HL-60 (cell line): ENCODE measurements at places on chromosomes 3 and 15.

- no peak for DNase-seq
Measured at GRCh38 chr15:66641485-66642315, 60.3 kb upstream of the SMAD6 start.

GRCh38 chr15:77622934-77623754 lies 9.6 kb downstream of the LINGO1 start:
- DNase-seq, result no peak

GRCh38 chr3:111252779-111253178 lies 181.2 kb downstream of the NECTIN3 start:
- DNase-seq, result no peak

DNA sequence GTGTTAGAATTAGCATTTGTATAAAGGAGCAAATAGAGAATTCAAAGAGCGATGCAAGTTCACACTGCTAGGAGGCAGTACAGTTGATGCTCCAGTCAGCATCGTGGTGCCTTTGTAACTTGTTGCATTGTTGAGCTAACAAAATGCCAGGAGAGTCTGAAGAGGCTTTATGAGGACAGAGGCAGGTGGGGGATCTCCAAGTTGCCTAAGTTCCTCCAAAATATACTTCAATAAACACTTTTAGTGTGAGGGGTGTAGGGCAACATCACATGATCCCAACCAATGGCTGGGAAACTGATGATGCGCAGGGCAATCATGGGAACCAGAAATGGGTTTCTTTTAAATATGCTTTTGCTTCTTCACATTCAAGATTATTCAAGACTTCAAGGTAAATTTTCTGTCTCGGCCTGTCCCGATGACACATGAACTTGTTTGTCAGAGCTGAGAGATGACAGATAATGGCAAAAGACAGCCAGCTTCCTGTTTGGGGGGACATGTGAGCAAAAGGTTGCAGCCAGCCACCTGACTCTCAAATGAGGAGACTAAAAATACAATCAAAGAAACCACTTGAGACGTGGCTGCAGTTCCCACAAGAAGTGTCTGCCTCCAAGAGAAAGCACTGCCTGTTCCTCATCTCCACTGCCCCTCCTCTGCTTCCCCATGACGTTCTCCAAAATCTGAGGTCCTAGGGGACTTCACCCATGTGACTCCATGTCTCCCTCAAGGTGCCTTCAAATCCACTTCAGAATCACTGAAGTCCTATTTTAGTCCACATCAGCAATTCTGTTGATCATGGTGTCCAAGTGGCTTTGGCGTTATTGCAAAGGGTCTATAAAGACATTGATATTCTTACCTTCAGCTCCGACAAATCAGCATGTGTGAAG lies 39.3 kb downstream of the KLHL6 start:
- DNase-seq, result no peak

DNA sequence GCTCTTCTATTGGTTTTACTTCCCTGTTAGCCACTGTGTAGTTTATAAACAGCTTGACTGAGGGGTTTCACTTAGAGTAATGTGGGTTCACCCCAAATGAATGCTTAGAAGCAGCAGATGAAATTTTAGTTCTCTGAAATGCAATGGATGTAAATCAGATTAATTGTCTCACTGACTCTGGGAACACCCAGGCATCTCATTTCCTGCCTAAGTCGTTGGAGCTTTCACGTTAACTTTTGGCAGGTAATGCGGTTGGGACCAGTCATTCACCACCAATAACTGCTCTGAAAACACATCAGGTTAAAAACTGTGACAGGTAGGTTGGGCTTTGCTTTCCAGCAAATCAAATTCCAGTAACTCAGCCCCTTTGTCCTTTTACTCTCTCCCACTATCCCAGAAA lies 775.4 kb downstream of the NTRK3 start:
- no peak for DNase-seq

DNA sequence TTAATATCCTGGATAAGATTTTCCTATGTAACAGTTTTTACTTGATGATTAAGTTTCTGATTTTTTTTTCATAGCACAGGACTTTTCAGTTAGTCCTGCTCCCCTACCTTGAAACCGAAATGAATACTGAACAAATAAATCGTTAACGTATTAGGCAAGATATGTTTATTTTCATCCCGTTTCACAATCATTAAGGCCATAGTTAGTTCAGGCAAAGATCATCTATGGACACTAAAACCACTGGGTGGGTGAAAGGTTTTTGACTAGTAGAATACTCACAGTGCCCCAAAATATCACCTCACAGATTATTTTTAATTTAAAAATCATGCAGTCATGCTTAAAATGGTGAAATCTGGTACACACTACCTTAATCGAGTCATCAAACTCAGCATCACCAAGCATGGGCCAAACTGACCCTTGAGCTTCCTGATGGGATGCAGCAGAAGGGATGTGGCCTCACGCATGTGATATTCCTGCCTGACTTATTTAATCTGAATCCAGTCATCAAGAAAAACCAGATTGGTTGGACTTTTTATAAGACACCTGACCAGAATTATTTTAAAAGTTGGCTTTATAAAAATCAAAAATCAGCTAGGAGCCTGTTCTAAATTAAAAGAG lies 365.0 kb downstream of the LPP start:
- DNase-seq, result no peak

DNA sequence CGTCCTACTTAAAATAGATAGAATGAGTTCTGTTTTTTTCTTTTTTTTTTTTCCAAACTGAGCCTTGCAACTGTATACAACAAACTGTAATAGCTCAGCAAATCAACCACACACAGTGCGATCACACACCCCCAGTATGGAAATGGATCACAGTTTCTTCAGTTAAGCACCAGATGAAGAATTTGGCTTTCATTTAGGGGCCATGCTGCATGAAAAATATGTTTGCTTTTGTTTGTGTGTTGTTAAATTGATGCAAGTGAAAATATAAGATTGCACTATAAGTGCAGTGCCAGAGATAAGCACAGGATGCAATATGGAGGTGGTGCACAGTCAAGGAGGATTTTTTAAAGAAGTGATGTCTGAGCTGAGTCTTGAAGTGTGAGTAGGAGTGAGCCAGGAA lies 17.8 kb downstream of the CCDC54 start:
- DNase-seq, result no peak

DNA sequence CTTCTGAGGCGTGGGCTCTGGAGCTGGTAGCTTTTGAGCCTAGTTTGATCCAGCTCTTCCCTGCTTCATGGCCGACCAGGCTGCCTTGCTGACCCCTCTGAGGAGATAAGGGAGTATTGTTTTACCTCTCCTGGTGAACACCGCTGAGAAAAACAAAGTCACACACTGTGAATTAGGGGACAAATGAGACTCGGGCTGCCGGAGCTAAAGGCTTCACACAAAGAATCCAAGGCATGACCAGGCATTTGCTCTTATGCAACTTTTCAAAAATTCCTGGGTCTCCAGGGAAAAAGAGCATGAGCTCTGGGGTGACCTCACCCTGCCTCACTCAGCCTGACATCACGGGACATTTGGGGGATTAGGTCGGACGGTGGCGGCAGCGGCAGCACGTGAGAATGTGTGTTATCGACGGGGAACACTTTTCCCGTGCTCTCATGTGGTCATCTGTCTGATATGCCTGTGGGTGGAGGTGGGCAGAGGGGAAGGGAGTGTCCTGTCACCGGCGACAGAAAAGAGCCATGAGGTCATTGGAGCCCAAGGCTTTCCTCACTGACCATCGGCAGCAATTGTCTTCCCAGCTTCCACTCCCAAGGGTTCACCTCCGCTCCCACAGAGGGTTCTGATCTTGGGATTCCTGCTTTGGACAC lies 61.0 kb downstream of the TMEM44 start:
- no peak for DNase-seq

- DNase-seq, result no peak
Measured at GRCh38 chr15:51935466-51936104, 36.0 kb downstream of the LEO1 start.

GRCh38 chr3:172099495-172099808 lies 60.1 kb downstream of the FNDC3B start:
- DNase-seq, result no peak

DNA sequence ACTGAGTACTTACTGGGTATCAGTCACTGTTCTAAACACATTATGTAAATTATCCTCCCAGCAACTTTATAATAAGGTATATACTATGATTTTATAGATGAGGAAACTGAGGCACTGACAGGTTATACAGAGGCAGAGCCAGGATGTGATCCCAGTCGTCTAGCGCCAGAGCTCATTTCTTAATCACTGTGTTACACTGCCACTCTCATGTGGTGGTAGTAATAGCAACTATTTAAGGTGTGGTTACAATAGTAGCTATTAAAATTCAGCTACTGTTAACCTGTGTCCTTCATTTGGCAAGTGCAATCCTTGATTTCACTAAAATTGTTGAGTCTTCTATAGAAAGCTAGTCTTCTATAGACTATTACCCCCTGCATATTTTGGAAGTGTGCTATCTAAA lies 43.1 kb upstream of the TRPC1 start:
- DNase-seq, result no peak

DNA sequence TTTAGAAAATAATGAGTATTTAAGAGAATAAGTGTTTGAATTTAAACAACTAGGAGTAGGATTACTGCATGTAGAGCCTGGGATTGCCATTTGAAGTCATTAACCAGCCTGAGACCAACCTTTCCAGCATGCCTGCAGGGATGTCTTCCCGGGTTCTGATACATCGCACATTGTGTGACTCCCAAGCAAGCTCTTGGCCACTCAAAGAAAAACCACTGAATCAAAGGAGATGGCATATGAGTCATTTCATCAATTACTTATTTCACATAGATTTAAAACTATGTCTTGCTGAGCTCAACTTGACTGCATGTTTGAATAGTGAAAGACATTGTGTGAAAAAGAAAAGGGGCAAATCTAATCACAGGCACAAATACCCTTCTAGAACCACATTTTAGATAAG lies 15.0 kb upstream of the THBS1 start:
- no peak for DNase-seq

GRCh38 chr3:45944830-45945620 lies 1.8 kb downstream of the CXCR6 start:
- DNase-seq, result no peak

DNA sequence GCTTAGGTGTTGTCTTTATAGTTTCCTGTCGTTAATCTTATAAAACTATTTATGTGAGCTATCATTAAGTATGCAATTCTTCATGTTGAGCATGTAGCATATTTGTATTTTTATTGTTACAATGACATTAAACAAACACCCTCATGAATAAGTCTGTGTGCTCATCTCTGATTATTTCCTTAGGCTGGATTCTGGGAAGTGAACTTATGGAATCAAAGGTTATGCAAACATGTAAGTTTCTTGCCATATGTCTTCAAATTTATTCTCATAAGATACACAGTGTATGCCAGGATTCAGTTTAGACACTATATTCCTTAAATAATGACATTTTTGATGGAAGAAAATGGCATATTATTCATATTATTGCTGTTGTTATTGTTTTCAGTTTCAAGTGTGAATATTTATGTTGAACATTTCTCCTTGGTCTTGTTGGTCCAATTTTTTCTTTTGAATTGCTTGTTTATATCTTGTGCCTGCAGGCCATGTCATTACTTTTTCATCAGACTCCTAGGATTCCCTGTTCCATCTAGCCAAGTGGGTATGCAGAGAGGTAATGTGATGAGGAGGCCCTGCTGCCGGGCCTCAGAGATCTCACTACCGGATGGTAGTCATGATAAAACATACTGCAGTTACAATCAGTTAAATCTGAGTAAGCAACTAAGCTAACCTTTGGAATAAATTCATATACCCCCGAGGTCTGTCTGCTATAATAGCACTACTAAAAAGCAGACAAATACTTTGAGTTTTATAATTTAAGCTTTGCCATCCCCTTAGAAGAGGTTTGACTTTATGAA lies 684.3 kb upstream of the SGO1 start:
- no peak for DNase-seq

GRCh38 chr15:58355973-58356372 lies 75.8 kb upstream of the LIPC start:
- DNase-seq, result no peak

DNA sequence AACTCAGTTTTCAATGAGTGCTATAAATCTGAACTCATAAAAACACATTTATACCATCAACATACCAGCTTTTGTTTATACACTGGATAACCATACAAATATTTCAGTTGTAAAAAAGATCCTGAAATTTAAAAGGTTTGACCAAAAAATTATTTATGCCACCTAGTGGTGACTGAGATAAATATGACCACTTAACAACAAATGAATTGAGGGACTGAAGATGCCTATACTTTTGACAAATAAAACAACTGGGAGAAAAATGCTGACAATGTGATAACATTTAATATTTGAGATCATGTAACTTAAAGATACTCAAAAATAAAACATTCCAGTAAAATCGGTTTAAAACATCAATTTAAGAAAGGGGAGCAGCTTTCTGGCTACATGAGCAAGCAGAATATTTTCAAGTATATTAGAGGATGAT lies 30.4 kb downstream of the ATG3 start:
- no peak for DNase-seq

- no peak for DNase-seq
Measured at GRCh38 chr15:96332637-96333121, 2.2 kb downstream of the NR2F2 start.

- no peak for DNase-seq
Measured at GRCh38 chr15:90654233-90655136, 62.7 kb upstream of the BLM start.

- no peak for DNase-seq
Measured at GRCh38 chr3:187207624-187208023, 10.3 kb downstream of the RTP1 start.

GRCh38 chr3:16151109-16151508 lies 23.4 kb upstream of the GALNT15 start:
- DNase-seq, result no peak

DNA sequence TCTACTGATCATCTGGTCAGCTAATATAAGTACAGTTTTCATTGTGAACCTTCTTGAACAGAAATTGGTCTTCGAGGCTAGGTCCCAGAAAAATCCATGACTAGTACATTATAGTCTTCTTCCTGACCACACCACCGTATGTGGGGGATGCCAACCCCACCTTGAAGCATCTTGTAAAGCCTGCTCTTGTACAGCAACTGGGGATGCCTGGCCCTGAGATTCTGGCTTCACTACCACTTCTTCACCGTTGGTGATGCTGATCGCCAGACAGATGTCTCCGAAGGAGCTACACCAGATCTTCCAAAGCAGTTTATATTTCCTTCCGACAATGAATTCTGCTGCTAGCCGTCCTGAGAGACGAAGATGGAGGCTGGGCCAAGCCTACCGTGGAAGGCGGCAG lies 238.3 kb downstream of the CDIN1 start:
- DNase-seq, result no peak

GRCh38 chr3:151075869-151076562 lies 9.4 kb upstream of the MED12L start:
- DNase-seq, result no peak
